ENCODE measurements at places on chromosomes 3 and 15.

GRCh38 chr3:197125636-197126035, 96.0 kb upstream of the MELTF start:
- DNase-seq: no peak

- no peak for DNase-seq
These were observed 12.8 kb downstream of the PCSK6 start for GRCh38 chr15:101476756-101477155.

- DNase-seq: no peak
These were observed 249.9 kb downstream of the OPA1 start for GRCh38 chr3:193842832-193843473.

DNA sequence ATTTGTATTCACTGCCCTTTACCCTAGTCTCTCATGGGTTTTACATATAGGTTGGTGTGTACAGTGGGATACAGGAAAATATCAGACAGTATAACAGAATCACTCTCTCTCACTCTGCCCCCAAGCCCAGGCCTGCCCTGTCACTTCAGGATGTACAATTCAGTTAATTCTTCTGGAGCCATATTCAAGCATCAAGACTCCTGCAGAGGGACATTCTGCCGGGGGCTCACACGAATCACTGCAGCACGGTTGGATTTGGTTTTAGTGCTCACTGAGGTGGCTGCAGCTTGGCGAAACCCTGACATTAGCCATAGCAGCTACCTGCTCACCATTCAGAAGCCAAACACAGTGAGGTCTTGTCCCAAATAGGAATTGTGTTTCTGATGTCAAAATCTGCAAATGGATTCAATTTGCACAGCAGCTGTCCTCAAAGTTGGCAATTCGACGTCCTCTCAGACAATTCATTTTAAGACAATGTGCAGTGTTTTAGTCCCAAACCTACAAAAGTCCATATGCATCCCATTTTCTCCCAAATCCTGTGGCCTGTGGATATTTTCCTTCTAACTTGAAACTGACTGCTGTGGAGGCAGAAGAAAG, 82.9 kb downstream of the CHSY1 start:
- DNase-seq: no peak

DNA sequence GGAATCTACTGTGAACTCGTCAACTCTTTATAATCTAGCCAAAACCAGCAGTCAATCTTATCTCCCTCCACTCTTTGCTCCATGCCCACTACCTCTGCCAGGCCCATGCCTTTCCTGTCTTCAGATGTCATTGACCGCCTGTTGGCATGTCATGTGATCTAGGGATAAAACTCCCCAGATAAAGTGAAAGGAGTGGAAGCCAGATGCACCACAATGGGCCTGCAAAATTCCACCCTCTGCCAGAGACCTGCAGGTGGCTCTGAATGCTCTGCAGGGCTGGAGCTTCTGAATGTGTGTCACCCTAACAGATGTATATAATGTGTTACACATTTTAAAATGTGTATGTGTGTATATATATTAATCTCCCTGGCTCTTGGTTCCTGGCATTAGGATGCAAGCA, 2.3 kb upstream of the CCR3 start:
- no peak for DNase-seq

DNA sequence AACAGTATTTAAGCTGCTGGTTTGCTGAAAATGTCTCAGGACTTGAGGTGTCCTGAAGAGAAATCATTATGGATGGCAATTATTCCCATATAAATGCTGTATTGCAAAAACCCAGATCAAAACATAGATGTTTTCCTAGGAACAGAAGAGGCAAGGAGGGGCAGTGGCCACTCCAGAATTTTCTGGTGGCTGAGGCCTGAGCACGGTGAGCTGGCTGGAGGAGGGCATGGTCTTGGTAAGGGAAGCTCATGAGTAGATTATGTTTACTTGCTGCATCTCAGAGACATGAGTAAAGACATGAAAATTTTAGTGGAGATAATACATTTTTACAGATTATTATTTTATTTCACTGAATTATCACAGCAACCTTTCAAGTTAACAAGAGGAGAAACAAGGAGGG, 31.1 kb downstream of the PGPEP1L start:
- DNase-seq: no peak

DNA sequence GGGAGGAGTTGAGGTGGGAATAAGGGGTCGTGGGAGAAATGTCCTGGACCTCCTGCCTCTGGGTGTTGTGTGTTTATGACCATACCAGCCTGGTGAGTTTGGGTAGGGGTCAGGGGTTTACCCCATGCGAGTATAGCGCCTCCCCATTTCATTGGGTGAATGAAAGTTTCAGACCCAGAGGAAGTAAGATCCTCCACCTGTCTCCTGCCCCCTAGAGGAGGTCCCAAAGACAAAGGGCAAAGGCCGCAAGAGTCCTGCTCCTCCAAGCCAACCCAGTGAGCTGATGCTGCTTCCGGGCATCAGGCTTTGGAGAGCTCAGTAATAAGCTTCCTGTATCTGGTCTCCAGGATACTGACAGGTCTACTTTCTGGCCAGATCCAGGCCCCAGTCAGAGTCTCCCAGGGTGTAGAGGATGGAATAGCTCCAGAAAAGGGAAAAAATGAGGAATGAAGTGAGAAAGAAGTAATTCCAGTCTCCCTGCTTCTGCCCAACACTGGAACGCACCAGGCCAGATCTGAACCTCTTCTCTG, 6.4 kb upstream of the TBC1D21 start:
- no peak for DNase-seq
